ENCODE measurements at places on chromosomes 7 and 10.
A peak's percentile ranks its signal among the peaks of the same experiment; 100 is the strongest.

DNA sequence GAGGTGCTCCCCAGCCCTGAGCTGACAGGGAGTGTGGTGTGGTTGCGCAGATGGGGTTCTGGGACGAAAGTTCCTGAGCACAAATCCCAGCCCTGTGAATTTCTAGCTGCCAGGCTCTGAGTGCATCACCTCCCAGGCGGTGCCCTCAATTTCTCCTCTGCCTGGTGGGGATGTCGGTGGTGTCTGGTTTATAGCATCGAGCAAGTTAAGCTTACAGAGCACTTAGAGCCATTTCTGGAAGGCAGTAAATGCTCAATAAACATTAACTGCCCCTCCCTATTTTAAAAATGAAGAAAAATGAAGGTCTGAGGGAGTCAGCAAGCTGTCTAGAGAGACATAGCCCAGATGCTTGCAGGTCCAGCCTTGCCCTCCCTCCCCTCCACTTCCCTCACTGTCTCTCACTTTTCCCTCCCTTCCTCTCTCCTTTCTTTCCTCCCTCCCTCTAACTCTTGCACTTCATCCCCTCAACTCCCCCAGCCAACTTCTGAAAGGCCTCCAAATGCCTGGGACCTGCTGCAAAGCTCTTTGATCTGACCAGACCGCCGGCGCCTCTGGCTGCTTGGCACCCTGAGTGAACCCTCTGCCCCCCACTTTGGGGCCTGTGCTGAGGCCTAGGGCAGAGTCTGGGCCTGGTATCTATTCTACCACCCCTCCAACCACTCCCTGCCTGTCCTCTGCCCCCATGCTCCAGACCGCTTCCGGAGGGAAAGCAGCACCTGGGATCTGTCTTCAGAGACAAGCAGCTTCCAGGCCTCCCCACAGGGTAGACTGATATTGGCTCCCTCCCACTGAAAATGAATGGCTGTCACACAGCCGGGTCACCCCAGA is 438.3 kb downstream of the RPS24 start:
- no peak for DNase-seq

- no peak for DNase-seq
These were observed 21.2 kb downstream of the BMPER start for GRCh38 chr7:33926535-33926934.

DNA sequence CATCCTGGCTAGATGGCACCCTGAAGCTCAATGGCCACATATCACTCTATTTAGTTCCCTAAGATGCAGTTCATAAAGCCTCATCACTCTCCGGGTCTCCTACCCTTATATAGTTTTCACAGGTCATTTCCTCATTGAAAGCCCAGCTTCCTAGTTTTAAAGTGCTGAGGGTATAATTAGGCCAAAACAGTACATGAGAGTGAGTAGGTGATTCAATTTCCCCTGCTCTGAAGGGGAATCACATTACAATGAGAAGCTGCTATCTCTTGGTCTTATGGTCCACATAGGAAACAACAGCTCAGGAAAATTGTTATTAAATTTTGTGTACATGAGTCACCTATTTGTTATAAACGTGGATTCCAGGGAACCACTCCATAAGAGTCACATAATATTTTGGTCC is 162.0 kb downstream of the SEMA3E start:
- DNase-seq, result no peak

DNA sequence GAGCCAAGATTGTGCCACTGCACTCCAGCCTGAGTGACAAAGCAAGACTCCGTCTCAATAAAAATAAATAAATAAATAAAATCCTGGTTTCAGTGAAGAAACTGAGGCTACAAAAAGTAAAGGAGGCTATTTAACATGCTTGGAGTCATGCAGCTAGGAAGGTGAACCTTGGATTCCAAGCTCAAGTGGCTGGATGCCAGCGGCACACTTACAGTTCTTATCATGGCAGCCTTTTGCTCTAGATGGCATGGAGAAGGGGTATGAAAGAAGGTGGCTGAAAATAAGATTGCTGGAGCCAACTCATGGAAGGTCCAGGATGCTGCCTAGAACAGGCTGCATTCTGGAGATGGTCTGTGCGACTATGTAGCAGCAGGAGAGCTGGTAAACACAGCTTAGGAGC is 170.0 kb downstream of the SLC25A13 start:
- no peak for DNase-seq

- DNase-seq, result no peak
These were observed 162.8 kb upstream of the SEMA3C start for GRCh38 chr7:81081616-81082015.

DNA sequence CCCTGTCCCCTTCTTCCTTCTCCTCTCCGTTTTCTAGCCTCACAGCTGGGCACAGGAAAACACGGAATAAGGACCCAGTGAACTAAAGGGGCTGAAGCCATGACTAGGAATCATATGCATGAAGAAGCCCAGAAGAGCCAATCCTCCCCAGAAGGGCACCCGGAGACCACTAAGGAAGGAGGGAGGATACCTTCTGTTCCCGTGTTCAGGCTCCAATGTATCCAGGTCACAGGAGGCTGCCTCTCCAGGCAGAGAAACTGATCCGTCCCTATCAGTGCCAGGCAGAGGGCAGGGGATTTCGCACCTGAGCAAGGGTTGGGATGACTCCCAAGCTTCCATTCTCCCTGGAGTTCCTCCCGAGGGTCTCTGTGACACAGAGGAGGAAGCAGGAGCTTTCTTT is 246.6 kb downstream of the SNX10 start:
- DNase-seq, result no peak

DNA sequence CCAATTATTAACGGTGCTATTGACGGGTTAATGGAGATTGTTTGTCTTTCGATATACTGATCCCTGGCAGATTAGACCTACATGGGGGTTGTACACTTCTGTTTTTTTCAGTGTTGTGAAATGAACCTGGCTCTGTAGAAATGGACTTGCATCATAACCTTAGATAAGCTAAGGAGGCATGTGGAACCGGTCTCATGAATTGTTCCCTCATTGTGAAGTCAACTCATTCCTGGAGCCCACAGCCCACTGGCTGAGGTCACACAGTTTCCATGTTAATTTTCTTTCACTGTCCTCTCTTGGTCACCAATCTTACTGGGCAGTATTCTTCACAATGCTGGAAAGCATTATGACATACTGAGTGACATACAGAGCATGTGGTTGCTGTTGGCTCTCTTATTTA is 202.8 kb downstream of the BMPER start:
- DNase-seq, result no peak

- DNase-seq, result no peak
These were observed 103.1 kb upstream of the SFMBT2 start for GRCh38 chr10:7513936-7514335.

GRCh38 chr10:25811052-25811685 is 122.9 kb upstream of the MYO3A start:
- no peak for DNase-seq

- no peak for DNase-seq
These were observed 145.3 kb downstream of the SEMA3A start for GRCh38 chr7:84049071-84049836.

- no peak for DNase-seq
These were observed 447.9 kb upstream of the PFKP start for GRCh38 chr10:2619472-2619871.

GRCh38 chr10:102645741-102646609 is 1.7 kb downstream of the TRIM8 start:
- DNase-seq, result peak; percentile 55

GRCh38 chr7:6251653-6252052 is 20.8 kb downstream of the CYTH3 start:
- DNase-seq, result no peak

GRCh38 chr10:17793823-17794644 is 15.1 kb upstream of the MRC1 start:
- DNase-seq, result no peak

GRCh38 chr7:69681181-69681580 is 82.9 kb downstream of the AUTS2 start:
- no peak for DNase-seq

DNA sequence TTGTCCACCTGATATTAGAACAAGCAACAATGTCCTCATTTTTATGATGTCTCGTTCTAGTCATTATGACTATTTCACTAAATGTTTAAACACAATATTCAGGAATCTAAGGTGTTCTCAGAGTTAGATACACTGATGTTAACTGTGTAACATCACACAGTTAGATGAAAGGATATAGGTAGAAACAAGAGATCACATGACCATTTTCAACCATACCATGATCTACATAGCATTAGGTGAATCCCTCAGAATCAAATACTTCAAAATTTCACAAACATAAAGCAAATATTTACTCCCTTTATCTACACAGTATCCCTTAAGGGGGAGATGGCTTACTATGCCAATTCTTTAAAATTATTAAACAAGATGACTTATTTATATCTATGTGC is 90.3 kb downstream of the ANK3 start:
- no peak for DNase-seq

DNA sequence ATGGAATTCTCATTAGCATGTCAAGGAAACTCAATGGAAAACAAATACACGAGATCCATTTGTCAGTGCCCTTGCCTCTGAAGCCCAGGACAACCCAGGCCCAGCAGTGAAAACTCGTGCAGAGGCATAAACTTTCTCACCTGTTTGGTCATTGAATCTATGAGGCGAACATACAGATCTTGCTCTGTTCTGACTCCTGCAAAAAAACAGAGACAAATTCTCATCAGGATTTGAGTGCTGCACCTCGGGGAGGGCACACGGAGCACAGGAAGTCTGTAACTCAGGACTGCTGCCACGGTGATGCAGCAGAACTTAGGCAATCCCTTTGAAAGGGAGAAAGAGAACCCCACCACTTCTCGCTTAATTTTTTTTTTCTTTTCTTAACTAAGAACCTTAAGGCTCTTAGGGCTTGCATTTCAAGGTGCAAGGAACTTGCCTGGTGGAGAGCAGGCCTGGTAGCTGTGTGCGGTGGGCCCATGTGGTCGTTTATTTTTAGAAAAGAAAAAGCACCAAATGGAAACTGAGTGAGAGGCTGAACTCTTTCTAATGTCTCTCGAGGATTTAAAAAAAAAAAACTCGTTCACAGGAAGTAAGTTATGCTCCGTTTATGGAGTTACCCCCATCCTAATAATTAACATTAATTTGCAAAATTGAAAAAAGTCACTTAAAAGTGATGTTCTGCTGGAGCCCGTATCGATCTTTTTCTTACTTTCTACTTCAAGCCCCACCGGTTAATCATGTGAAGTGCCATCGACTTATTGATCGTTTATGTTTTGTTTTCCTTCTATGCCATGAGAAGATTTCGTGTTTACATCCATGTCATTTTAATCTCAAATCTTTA is 1.8 kb downstream of the EBF3 start:
- DNase-seq, result no peak

- DNase-seq, result peak; percentile 2
These were observed at the start of gene EPHB4 for GRCh38 chr7:100827330-100828226. EPHB4 (minus strand) TSS chr7:100827523; CDS start chr7:100827030, 493 bp downstream.

GRCh38 chr10:132904181-132904813 is 38.1 kb downstream of the CFAP46 start:
- DNase-seq, result no peak

DNA sequence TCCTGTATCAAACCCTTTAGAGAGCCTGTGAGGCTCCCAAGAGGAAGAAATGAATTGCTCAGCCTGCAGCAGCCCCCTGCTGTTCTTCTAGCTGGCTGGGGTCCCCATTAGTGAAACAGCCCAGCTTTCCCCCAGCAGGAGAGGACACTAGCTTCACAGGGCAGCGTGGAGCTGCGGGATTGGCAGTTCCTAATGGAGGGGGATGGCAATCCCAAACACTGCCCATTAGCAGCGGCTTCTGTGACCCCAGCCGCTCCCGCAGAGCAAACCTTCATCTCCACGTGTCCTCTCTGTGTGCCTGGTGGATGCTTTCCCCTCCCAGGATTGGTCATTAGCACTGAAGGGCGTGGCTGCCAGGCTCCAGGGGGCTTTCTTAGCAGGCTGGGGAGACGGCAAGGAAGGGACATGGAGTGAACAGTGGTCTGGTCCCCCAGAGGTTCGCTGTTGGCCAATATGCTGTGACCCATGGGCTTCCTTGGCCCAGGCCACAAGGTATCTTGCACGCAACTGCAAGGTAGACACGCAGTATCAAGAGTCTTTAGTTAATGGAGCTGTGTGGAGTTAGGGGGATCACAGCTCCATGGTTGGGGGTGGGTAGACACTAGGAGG is 322.5 kb upstream of the ZMIZ1 start:
- no peak for DNase-seq

GRCh38 chr10:52437205-52437646 is 123.1 kb downstream of the DKK1 start:
- no peak for DNase-seq

DNA sequence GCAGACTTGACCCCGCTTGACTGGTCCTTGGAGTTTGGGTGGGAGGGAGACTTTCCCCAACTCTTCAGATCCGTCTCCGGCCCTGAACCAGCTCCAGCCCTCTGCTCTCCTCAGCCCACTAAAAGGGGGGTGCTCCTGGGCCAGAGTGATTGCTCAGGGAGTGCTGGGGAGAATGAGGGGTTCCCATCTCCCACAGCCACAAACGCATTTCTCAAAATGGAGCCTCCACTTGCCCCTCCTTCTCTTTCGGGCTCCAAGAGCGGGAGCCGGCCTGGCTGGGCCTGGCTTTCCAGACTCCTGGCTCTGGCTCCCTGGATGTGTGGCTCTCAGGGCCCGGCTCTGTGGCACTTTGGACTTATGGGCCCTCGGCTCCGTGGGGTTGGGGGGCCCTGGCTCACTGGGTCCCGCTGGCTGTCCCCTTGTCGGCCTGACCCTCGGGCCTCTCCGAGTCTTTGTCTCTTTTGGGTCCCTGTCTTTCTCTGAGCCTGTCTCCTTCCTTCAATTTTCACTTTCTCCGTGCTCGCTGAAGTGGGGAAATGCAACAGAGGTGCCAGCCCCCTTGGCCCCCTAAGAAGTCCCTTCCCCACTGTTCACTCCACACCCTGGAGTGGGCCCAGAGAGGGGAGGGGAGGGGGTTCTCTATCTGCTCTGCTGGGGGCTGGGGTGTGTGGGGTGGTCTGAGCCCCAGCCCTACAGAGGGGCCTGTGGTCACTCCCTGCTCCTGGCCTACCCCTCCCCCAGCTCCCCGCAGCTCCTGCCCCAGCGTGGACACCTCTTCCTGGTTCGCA is 713 bp downstream of the LZTS2 start:
- DNase-seq, result no peak

- DNase-seq, result peak; percentile 94
These were observed 672 bp downstream of the LCOR start for GRCh38 chr10:96832721-96833219.

GRCh38 chr10:113137941-113138685 is 188.1 kb downstream of the TCF7L2 start:
- no peak for DNase-seq

GRCh38 chr7:144546782-144547181 is 143.3 kb upstream of the NOBOX start:
- no peak for DNase-seq

DNA sequence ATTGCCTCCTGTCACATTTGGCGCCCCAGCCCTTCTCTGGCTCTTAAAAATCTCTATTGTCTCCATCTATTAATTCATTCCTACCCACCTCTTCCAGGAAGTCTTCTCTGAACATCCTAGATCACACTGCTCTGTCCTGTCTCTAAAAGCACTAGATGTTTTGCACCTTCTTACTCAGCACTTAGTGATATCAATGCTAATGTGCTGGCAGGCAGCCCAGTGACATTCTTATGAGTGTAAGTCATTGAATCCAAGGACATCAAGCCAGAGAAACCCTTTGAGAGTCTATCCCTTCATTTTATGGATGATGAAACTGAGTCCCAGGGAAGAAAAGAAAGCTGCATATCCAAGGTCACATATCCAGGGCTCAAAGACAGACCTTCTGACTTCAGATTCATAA is 48.3 kb upstream of the PAX2 start:
- no peak for DNase-seq

- no peak for DNase-seq
These were observed 171.0 kb downstream of the PTPN20 start for GRCh38 chr10:47082055-47082784.

GRCh38 chr7:23787272-23787671 is 77.3 kb downstream of the STK31 start:
- DNase-seq, result no peak

All from naive thymus-derived CD4-positive, alpha-beta T cell (primary cell).